ENCODE measurements at places on chromosomes 3 and 15.

DNA sequence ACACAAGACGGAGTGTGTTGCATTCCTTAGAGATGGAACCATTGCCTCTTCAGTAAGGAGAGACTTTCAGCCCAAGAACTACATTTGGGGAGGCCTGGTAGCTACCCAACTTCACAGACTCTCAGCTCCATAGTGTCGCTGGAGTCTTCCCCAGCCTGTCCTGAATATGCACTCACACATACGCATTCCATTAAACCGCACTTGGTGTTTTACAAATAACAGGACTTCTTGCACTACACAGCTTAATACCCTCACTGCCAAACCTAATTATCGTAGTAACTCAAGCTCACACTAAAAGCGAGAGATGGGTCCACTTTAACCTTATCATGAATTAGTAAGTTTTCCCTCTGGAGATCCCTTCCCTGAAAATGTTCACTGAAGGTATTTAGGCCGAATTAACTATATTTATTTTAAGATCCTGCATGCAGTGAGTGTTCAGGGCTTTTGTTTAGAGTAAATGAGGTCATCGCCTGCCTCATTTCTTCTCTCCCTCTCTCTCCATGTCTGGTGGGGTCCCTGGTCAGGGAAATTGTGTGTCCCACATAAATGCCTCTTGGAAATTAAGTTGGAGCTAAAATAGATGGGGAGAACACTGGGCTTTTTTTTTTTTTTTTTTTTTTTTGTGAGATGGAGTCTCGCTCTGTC lies 171.9 kb downstream of the FAM43A start:
- DNase-seq, result no peak

- DNase-seq, result no peak
Measured at GRCh38 chr3:188861842-188862744, 309.7 kb upstream of the TPRG1 start.

DNA sequence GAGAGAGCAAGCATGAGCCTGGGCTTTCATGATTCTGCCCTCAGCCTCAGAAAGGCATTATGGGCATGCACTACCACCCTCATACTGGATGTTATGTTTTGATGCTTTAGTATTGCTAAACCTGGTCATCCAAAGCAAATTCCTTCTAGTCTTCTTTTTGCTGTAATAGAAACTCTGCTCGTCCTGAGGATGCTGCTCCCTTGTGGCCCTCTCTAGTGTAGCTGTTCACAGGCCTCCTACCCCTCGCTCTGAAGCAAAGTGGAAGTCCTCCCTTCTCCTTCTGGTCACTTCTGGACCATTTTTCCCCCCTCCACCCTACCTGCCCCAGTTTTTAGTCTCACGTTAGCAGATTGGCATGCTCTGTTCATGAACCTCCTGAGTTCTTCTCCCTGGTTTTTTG lies 22.9 kb upstream of the CCNL1 start:
- DNase-seq, result no peak

GRCh38 chr15:47870956-47871625 lies 153.8 kb downstream of the SEMA6D start:
- DNase-seq, result no peak

DNA sequence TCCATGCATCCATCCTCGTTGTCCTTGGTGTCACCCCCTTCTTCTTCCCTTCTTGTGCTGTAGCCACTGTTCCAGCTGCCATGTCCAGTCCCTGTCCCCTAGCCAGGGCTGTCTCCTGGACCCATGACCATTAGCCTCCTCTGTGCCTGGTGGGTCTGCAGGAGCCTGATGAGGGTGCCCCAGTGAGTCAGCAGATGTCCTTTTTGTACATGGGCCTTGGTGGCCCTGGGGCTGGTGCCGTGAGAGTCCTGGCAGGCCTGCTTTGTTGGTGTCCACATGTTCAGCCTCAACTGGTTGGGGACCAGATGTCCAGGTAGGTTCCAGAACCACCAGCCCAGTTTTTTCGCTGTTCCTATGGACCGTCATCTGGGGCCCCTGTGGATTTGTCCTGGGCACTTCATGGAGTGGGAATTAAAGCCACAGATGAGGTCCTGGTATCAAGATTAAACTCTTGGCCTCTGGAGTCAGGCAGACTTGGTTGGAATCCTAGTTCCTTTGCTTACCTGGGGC lies 66.1 kb downstream of the FBLN2 start:
- DNase-seq, result no peak

GRCh38 chr15:72340366-72340765 lies 20.4 kb upstream of the CELF6 start:
- DNase-seq, result no peak

- no peak for DNase-seq
Measured at GRCh38 chr3:34570916-34571705, 772.7 kb downstream of the PDCD6IP start.

DNA sequence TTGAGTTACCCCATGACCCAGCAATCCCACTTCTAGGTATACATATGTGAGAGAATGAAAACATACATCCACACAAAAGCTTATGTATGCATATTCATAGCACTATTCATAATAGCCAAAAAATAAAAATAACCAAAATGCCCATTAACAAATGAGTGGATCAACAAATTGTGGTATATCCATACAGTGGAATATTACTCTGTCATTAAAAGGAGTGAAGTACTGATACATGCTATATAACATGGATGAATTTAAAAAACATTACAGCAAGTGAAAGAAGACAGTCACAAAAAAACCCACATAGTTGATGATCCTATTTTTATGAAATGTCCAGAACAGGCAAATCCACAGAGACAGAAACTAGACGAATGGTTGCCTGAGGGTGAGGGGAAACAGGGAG lies 5.2 kb downstream of the C3orf20 start:
- DNase-seq, result no peak

DNA sequence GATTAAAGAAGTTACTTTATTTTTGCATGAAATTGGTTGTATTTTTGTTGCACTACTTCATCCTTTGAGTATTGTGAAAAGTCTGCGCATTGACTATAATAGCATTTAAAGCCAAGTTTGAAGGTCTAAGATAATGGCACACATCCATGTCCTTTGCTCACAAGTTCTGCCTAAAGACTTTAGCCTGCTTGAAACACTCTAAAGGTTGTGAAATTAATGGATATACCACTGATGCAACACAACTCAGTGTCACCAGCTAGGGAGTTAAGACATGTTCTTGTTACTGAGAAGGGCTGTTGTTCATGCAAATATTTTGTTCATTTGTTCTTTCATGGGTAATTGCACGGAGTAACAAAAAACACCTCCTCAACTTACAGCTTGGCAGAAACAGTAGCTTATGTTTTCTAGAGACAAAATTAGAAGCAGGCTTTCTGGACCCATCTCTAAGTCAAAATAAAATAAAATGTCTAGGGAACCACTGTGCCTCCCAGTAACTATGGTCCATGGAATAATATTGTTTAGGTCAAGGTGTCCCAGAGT lies 83.9 kb downstream of the PPARG start:
- no peak for DNase-seq

GRCh38 chr3:72461787-72462186 lies 386.5 kb downstream of the SHQ1 start:
- DNase-seq, result no peak

DNA sequence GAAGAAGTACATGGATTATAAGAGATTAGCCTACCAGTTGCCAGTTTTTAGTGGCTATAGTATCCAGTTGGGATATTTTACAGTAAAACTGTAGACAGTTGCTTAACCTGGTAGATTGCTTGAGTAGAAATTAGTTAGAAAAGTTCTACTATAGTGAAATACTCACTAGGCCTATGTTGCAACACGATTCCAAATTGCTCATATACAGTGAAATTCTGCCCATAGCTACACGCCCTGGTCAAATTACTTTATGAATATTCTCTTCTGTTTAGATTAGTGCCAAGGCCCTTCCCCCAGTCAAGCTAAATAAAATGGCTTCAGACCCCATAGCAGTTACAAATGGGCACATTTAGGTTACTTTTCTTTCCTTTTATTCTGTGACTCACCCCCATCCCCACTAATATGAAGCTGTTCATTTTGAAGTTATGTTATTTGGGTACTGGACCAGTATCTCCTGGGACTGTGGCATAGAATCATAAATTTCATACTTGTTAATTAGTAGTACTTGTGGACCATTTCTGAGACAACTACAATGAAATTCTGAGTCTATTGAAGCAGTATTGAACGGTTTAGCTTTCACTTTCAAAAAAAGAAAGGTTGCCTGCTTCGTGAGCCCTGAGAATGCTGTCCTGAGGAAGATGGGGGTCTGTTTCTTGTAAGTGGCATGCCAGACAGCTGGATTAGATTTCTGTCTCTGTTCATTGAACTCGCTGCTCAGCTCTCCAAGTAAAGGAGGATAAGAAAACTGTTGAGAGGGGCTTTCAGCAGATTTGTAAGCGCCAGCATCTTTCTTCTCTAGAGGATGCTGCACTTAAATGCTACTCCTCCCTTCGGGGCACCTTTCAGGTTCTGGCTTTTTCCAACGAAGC lies 65.8 kb upstream of the CFAP20DC start:
- DNase-seq, result no peak

DNA sequence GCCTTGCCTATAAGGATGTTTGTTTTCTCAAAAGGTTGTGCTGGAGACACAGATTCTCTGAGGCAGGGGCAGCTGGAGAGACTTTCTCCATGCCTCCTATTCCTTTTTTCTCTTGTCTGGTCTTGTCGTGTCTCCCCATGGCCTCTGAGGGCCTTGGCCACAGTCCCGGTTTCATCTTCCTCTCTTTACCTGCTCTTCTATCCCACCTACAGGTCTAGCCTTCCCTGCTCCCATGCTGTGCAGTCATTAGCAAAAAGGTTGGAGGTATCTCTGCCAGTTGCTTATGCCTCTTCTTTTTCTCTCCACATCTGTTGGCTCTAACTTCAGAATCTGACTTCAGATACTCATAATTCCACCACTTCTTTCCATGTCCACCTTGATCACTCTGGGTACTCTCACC lies 191.1 kb downstream of the IL20RB start:
- DNase-seq, result no peak

DNA sequence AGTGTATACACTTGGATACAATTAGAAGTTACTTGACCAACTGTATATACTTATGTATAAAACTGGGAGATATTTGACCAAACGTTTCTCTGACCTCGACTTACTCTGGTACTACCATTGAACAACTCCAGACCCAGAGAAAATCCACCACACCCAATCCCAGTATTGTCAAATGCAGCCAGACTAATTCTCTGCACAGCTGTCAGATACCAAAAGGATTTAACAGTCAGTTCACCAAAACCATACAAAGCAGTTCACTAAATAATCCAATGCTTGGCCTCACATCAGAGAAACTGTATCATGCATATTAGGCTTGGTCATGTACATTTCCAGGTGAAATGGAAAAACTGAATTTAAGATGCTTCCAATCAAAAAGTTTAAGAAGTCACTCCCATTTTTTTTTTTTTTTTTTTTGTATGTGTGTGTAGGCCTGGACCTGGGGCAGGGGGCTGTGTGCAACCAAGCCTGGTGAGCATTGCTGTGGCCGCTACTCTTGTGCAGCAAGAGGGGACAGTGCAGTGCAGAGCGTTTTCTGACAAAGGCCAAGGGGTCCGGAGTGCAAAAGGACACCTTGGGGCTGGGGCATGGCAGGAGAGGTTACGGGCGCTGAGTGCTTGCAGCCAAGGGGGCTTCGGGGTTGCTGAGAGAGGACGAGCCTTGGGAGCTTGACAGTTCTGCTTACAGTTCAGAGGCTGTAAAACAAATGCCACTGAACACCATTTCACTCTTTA lies 1.4 kb downstream of the TOMM70 start:
- DNase-seq, result no peak

GRCh38 chr15:99167640-99168039 lies 62.8 kb downstream of the SYNM start:
- DNase-seq, result no peak

DNA sequence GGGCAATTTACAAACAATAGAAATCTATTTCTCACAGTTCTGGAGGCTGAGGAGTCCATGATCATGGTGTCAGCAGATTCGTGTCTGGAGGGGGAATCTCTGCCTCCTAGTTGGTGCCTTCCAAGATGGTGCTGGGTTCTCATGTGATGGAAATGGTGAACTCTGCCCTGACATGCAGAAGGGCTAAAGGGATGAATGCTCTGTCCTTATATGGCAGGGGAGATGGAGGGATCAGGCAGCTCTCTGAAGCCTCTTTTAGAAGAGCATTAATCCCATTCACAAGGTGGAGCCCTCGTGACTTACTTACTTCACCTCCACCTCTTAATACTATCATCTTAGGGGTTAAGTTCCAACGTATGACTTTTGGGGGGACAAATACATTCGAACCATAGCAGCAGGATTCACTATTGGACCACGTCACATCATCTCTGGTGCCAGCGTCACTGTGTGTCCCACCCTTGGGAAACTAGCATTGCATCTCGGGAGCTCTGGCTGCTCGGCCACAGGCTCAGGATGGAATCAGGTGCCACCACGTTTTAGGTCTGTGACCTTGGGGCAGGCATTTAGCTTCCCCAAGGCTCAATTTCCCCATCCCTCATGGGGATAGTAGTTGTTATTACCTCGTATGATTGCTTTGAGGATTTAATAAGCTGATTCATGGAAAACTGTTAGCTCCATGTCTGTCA lies 53.0 kb downstream of the SV2B start:
- no peak for DNase-seq

DNA sequence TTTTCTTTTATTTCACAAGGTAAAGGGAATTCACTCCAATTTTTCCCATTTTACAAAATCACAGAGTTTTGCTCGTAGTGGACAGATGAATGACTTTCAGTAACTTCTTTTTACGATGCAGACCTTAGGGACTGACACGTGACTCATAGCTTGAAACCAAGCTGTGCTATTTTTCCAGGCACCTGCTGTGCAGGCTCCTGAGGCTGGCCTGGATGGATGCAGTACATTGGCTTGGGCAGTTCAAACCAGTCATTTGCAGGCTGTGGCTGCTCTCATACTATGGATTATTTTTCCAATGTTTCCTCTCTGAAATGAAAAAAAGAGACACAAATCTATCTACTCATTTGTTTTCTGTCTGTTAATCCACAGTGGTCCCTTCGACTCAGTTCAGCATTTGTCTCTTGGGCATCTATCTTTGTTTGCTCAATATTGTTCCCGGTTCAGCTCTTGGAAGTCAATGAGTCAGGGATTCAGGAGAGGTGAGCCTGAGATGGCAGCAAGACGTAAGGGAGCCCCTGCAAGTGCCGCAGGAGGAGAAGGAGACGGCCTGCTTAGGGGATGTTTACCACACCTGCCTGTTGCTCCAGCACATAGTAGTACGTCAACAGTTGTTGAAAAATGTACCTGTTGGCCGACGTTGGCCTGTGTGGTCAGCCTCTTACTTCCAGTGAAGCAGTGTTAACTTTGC lies 92.8 kb downstream of the SV2B start:
- DNase-seq, result no peak

DNA sequence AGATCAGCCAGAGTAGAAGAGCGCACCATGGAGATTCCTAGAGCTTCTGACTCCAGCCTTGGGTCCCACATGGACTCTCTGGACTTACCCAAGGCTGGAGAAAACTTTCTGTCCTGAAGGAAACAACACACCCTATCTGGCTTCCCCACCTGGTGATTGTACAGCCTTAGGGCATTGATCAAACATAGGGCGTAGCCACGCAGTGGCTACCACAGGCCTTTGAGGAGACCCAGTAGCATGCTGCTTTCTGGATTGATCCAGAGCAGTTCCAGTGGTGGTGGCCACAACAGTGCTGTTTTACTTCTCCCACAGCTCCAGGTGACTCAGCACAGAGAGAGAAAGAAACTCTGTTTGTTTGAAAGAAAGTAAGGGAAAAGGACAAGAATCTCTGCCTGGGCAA lies 23.5 kb downstream of the PYDC2 start:
- DNase-seq, result no peak

Measured in stimulated activated CD8-positive, alpha-beta memory T cell treated with anti-CD3 and anti-CD28 coated beads, Interleukin-15, amount 100 ng/mL, for 24 hours (primary cell).